Kidney (tissue), 22 donors: ENCODE measurements at places on chromosomes 6 and 20. TPM values are rescaled to one million over a fixed set of nuclear protein-coding genes. Genes with fewer than 3 reads are reported as not detected.

- no peak for DNase-seq
Measured at GRCh38 chr20:12315652-12316051, 398.0 kb downstream of the BTBD3 start.

DNA sequence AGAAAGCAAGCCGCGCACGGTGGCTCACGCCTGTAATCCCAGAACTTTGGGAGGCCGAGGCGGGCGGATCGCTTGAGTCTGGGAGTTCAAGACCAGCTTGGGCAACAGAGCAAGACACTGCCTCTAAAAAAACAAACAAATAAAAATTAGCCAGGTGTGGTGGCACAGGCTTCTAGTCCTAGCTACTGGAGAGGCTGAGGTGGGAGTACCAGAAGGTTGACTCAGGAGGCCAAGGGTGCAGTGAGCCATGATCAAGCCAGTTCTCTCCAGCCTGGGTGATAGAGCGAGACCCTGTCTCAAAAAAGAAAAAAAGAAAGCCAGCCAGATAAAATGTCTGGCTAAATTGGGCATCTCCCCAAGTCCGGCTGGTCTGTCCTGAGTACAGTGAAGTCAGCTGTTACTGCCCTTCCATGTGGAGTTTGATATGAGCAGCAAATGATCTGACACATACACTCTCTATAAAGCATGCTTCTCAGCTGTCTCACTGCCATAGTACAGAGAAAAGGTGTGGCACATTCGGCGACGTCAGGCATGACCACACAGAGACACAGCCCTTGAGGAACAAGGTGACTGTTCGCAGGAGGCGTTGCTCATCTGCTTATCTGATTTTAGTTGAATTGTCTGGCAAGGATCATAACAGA is 13.0 kb downstream of the CD83 start:
- DNase-seq = peak; percentile 65

DNA sequence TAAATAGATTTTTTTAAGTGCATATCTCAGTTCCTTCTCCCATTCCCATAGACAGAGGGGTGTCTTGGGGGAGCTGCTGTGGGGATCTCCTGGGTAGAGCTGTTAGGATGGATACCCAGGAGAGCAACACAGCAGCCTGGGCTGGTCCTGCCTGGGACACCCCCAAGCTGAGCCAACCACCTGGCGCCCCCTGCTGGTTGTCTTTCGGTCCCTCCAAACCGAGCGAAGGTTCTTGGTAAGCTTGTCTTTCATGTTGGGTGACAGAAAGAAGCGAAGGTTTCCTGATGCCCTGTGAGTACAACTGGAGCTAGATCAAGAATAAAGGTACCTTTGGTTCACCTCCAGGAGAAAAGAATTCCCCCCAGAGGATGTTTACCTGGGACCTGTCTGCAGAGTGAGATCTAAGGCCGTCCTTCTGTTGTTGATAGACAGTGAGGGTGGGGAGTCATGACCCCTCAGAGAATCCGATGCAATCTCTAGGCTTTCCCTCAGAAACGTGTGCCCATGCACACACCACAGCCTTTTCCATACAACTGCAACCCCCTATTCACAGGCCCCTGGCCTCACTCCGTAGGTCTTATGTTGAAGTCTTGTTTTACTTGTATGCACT is 50.8 kb downstream of the SNX9 start:
- peak; percentile 82 for DNase-seq

DNA sequence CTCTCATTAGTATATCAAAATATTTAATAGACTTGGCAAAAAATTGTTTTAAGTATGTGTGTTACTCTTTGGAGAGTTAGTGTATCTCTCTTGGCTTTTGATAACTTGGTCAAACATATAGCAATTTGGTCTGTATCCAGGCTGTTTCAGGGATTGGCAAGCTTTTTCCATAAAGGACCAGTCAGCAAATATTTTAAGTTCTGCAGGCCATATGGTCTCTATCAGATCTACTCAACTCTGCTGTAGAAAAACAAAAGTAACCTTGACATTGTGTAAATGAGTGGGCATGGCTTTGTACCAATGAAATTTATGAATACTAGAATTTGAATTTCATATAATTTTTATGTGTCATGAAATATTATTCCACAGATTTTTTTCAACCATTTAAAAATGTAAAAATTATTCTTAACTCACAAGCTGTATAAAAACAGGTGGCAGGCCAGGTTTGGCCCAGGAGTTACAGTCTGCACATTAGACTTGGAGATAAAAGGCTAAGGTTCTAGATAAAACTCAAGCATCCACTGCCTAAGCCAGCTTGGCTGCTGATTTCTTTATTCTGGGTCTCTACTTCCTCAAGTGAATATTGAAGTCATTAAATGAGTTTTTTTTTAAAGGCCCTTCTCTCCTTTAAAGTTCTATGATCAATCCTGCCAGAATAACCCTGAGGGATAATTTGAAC is 13.7 kb downstream of the GSTA4 start:
- no peak for DNase-seq

GRCh38 chr6:7108964-7109836 is 1.4 kb downstream of the RREB1 start:
- DNase-seq = peak; percentile 85

DNA sequence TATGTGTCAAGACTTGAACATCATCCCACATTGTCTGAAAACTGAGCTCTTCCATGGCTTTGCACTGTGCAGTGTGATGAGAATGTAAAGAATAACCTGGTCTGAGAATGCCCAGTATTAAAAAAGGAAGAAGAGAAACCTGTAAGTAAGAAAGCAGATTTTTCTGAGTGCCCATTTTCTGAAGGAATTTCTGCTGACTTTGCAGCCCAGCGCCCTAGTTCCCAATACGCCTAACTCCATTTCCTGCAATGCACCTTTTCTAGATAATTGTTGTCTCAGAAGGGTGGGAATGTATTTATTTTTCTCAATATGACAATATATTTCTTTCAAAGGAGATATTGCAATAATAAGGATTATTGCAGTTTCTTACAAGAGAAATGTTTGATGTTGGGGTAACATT is 231.5 kb downstream of the HAO1 start:
- no peak for DNase-seq

DNA sequence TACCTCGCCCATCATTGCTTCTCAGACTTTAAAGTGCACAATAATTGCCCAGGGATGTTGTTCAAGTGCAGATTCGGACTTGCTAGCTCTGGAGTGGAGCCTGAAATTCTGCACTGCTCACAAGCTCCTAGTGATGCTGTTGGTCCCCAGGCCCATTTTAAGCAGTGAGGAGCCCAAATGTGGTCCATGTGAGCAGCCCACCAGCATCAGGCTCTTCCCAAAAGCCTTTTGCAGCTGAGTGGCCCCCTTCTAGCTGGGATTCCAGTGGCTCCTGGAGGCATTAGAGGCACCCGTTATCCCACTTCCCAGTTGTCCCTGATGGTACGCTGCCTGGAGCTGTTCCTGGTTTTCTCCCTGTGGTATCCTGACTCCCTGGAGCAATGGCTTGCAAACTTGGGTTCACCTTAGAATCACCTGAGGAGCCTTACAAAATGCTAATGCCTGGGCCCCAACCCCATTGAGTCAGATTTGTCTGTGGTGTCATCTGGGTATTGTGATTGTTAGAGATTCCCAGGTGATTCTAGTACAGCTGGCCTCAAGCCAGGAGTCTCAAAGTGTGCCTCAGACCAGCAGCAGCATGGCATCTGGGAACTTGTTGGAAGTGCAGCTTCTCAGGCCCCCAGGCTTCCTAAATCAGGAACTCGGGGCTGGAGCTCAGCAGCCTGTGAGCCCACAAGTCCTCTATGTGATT is 186.9 kb upstream of the SLC24A3 start:
- DNase-seq = no peak

DNA sequence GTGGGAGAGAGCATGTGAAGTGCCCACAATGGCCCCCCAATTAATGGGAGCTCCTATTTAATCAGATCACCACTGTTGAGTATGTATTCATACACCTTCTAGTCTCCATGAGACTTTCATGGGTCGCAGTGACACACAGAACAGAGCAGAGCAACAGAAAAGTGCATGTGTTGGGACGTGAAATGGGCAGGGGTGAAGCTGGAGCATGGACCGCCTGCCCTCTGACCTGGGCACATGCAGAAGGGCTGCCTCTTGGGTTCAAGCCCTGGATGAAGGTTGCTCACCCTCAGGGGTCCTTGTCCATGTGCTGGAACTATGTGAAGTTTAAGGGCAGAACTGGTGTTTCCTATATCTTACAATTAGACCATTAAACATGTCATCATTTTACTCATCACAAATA is 106.0 kb upstream of the PHACTR3 start:
- no peak for DNase-seq

GRCh38 chr20:63433351-63433750 is 39.1 kb downstream of the KCNQ2 start:
- DNase-seq = no peak

DNA sequence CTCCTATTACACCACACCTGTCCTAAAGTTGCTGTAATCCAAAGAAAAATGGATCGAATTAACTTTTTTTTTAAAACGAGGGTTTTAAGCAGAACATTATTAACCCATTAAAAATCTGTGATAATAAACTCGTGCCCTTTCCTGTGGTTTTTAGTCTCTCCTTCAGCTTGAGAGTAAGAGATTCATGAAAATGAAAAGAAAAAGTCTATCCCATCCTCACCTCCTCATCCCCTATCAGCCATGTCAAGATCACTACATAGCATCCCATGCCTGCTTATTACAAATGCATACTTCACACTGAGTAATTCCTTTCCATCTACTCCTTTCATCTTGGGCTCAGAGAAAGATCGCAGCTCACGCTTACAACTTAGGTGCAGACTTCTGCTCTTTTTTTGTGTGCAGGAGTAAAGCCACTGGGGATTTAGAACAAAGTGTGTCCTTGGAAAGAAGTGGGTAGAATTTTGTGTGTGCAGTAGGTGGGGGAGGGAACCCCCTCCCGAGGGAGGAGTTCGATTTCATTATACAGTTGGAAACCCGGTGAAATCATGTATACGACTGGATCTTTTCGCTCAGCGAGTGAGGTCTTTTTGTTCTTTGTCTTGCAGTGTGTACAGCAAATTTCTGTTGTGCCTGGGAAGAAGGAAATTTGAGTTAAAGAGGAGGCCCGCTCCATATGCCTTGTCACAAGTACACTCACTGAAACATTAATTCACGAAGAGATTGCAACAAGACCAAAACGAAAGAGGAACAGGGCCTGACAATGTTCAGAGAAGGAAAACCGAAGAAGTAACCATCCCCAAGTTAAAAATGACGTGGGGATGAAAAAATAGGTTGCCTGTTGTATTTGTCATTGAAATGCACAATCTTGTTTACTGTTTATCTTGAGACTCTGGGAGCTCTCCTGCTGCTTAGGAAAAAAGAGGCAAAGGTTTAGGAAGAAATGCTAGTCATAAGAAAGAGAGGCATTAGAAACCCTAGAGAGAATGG is 146.5 kb upstream of the ZNF217 start:
- DNase-seq = peak; percentile 66

- DNase-seq = no peak
Measured at GRCh38 chr6:89787660-89788328, 31.8 kb downstream of the MDN1 start.

DNA sequence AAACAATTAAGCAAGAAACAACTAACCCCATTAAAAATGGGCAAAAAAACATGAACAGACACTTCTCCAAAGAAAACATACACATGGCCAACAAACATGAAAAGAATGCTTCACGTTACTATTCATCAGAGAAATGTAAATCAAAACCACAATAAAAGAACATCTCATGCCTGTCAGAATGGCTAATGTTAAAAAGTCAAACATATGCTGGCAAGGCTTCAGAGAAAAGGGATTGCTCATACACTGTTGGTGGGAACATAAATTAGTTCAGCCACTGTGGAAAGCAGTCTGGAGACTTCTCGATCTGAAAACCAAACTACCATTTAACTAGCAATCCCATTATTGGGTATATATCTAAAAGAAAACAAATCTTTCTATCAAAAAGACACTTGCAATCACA is 217.5 kb downstream of the TINAG start:
- no peak for DNase-seq

DNA sequence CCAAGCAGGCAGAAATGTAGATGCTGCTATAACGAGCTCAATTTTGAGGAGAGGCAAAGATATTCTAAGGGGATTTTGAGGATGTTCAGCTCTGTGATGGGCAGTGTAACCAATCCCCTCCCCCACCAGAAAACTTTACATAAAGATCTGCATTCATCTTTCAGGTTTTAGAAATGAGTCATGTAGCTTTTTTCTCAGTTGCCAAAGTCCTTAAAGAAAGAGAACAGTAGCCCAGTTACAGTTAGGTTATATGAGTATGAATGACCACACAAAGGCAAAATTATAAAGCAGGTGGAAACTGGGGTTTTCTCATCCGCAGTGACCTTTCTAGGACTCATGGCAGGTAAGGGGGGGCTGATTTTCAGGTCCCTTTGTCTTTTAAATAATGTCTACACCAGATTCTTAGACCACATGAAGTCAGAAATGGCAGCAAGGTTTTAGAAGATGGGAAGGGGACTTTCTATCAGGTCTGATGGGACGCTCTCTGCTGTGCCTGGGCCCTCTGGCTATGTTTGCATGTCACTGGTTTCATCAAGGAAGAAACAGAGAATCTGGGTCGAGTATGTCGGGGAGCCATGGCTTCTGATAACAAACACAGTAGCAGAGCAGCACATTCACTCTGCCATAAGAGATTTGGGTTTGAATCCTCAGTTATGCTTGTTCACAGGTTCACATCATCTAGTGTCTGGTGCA is 94.7 kb downstream of the CLIC5 start:
- DNase-seq = no peak

The FAM162B gene
- 4.3 TPM for total RNA-seq

The WFDC10A gene
- not detected for total RNA-seq

The COL9A1 gene
- total RNA-seq = 0.22 TPM

The LY6G6C gene
- total RNA-seq = not detected

The LST1 gene
- 31.5 TPM for total RNA-seq

The C6orf15 gene
- not detected for total RNA-seq

The SLC17A4 gene
- 1.8 TPM for total RNA-seq

The SAMD3 gene
- total RNA-seq = 3.5 TPM
